ENCODE measurements at places on chromosomes 7 and 10.

DNA sequence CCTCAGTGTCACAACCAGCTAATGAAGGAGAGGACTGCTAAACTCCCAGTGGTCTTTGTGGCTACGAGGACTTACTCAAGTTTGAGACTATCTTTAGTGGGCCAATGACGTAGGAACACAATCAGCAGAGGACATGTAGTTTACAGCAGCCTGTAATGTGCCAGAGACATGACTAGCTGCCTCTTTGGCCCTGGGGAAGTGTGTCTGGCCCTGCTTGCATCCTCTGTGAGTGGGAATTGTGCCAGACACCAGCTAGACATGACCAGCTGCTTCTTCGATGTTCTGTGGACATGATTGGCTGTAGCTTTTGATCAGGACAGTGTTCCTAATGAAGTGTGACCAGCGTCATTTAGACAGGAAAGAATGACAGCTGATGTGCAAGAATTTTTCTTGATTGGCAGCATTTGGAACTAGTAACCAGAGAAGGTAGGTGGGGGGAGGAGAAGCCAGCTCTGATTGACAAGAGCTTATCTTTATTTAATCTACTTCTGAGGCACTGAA is 141.7 kb downstream of the AUTS2 start:
- DNase-seq, result peak; percentile 40

GRCh38 chr10:132363921-132364593 is 32.1 kb downstream of the LRRC27 start:
- DNase-seq, result no peak

DNA sequence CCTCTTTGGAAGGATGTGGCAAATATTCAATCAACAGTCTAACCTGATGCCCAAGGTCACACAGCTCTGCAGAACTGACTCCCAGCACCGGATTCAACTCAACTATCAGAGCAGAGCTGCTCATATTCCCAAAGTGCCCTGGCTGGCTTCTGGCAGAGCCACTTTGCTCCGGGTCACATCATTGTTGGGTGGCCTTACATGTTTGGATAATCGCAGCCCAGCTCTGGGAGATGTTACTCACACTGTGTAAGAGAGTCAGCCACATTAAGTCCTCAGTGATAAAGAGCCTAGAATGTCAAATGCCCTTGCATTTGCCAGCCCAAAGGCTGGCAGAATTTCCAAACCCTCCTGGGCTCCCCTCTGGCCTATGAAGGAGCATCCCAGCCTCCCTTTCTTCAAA is 79.8 kb upstream of the PDE1C start:
- no peak for DNase-seq

DNA sequence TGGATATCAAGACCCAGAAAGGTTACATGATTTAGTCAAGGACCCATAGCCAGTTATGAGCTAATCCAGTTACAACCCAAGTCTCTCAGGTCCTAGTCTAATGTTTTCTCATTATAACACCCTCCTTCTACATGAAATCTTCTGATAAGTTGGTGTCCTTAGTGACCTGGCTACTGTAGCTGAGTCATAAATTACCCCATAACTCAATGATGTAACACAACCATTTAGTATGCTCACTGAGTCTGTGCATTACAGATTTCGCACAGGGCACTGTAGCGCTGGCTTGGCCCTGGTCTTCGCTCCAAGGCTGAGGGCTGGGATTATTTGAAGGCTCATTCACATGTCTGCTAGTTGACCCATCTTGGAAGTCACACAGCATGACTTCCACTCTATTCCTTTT is 36.0 kb upstream of the GLCCI1 start:
- DNase-seq, result no peak

- no peak for DNase-seq
Observed at GRCh38 chr7:3995187-3995586, 686.9 kb upstream of the FOXK1 start.

DNA sequence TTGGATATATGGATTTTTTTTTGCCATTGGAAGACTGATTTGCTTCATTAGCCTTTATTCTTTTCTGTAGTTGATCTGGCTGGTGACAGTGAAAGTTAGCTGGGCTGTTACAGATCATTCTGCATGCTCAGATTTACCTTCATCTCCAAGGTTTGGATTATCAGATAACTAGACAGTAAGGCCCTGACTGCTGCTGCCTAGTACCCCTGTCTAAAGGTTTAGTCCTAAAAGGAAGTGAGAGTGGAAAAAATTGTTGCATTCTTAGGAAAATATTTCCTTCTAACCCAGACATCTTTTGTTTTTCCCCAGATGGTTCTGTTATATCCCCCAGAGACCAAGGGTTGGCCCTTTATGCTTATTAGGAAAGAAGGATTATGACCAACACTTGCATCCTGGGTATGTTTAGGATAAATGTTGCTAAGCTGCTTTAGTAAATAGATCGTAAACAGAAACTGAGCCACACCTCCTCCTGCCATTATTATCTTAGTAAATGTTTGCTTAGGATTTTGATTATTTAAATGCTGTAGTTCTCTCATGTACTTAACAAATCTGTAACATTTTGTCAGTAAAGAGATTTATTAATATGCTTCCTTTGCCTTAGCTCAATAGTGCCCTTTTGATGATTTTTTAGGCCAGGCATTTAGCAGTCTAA is 44.4 kb downstream of the MCU start:
- peak; percentile 79 for DNase-seq

GRCh38 chr10:118768041-118768919 is 13.5 kb upstream of the CACUL1 start:
- no peak for DNase-seq

- peak; percentile 93 for DNase-seq
Observed at GRCh38 chr10:86710987-86711512, 42.7 kb downstream of the LDB3 start.

- no peak for DNase-seq
Observed at GRCh38 chr10:1630304-1630703, 107.0 kb downstream of the ADARB2 start.

DNA sequence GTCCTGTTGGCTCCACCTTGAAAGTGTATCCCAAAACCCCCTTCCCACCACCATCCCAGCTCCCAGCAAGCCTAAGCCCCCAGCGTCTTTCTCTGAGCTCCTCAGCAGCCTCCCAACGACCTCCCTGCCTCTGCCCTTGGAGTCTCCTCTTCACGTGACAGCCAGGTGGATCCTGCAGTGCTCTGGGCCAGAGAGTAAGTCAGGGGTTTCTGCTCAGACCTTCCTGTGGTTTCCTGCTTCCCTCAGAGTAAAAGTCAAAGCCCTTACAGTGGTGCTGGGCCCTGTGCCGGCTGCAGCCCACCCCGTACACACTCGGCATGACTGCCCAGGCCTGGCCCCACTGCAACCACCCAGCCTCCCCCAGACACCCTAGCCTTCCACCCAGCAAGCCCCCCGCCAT is 51.9 kb downstream of the OAT start:
- no peak for DNase-seq
